ENCODE measurements at places on chromosomes 6 and 20.

GRCh38 chr20:60304931-60305330 is 346.7 kb downstream of the CDH26 start:
- DNase-seq = no peak

DNA sequence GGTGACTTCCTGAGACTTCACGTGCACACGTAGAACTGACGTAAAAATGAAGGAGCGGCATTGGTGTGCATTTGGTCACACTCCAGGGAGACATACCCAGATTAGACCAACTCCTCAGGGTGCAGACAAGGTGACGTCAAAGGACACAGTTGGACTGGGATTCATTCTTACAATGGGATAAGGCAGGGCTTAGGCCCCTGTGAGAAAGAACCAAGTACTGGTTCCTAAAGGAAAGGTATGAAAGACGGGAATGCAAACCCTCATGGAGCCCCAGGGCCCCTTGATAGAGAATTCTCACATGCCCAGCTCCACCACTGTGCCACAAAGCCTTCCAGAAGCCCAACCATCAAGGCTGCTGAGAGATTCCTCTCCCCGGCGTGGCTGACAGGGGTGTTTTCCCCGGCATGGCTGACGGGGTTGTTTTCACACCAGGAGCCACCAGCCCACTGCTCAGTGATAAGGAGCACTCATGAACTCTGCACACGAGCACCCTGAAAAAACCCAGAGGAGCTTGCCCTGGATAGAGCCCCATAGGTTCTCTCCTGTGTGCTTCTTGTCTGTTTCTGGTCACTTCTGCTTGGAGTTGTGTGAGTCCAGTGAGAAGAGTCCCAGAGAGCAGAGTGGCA is 90.1 kb downstream of the CAP2 start:
- DNase-seq = no peak

- no peak for DNase-seq
Measured at GRCh38 chr6:135673501-135674309, 176.2 kb upstream of the AHI1 start.

- no peak for DNase-seq
Measured at GRCh38 chr6:5850848-5851255, 155.9 kb downstream of the NRN1 start.

DNA sequence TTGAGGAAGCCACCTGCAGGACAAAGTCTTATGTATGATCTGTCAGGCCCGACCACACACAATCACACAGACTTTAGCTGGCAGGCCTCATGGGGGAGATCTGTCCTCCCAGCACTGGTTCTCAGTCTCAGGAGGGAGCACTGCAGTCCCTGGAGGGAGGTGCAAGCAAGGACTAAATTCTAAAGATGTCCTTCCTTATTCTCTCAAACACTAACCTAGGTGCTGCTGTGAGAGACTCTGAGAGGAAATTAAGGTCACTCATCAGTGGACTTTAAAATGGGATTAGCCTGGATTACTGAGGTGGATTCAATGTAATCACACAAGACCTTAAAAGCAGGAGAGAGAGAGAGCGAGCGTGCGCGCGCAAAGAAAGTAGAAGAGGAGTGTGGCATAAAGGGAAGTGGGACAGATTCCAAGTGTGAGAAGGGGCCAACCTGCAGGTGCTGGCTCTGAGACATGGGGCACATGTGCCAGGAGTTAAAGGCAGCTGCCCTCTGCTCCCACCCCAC is 14.3 kb downstream of the GLO1 start:
- DNase-seq = no peak

GRCh38 chr6:107460083-107460631 is 793 bp upstream of the PDSS2 start:
- no peak for DNase-seq

DNA sequence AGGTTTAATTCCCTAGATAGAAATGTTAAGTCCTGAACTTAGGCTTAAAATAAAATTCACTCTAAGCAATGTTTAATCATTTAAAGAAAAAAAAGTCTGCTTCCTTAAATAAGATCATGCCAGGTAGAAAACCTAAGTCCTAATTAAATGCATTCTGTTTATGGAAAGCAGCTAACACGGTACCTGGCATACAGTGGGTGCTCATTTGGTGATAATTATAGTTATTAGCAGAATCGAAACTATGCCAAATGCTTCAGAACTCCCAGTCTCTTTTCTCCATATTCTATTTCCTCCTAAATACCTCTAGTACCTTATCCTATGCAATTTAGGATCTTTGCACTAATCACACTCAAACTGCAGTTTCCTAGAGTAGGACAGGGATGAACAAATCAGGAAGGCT is 331.8 kb downstream of the EPHA7 start:
- DNase-seq = no peak

- DNase-seq = no peak
Measured at GRCh38 chr6:149940672-149940982, 1.2 kb upstream of the ULBP2 start.

DNA sequence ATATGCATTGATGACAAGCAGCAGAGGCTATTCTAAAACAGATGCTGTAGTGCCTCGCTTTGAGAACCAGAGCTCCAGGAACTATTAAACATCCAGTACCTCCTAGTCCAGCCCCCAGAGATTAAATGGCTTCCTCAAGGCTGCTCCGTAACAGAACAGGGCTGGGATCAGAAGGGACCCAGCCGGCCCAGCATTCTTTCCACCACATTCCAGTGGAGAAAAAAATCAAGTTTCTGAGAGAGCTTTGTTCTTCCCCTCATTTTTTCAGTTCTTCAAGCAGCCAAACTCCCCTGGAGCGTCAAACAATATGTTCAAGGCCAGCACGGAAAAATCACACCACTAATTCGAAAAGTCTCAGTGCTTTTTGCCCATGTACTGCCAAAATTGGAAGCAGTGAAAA is 5.8 kb upstream of the STMND1 start:
- no peak for DNase-seq

DNA sequence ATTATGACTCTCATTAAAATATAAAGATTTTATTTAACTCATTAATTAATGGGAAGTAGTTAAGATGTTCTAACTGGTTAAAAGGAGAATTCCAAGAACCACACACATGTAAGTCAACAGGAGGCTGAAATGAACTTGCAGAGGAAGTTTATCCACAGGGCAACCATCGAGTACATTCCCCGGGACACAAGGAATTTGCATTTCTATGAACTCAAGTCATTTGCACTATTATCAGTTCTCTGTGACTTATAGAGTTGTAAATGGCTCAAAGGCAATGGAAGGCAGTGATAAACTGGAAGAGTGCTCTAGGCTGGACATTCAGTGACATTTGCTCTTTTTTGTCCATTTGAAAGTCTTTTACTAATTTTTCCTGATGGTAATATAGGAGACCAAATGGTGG is 97.4 kb downstream of the SNX5 start:
- DNase-seq = no peak

DNA sequence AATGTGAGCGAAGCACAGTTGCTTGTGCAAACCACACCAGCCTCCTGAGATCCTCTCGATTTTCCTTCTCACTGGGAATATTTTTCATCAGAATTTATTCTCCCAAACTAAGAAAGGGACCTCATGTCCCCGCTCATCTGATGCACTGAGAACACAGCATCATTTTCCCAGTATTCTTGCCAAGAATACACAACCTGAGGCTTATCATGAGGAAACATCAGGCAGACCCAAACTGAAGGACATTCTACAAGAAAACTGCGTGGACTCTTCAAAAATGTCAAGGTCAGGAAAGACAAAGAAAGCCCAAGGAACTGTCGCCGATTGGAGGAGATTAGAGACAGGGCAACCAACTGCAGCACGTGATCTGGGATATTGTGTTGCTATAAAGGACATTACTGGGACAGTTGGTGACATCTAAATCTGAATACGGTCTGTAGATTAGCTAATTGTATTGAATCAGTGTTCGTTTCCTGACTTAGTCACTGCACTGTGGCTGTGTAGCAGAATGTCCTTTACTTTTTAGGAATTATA is 72.3 kb downstream of the SNX5 start:
- DNase-seq = no peak

DNA sequence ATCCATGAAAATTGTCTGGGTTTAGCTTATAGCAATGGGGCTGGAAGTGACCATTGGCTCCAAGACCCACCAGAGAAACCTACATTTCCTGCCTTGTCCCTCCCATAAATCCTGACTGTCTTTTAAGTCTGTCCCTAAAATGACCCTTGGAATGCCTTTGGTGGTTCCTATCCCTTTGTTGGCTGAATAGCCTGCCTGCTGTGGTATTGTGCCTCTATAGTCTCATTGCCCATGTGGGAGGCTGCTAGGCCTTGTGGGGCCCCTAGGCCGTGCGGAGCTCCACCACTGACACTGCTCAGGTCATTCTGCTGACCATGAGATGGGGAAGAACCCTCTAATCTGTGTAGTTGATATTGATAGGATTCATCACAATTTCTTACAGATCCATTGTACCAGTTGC is 43.3 kb downstream of the SCP2D1 start:
- DNase-seq = no peak

DNA sequence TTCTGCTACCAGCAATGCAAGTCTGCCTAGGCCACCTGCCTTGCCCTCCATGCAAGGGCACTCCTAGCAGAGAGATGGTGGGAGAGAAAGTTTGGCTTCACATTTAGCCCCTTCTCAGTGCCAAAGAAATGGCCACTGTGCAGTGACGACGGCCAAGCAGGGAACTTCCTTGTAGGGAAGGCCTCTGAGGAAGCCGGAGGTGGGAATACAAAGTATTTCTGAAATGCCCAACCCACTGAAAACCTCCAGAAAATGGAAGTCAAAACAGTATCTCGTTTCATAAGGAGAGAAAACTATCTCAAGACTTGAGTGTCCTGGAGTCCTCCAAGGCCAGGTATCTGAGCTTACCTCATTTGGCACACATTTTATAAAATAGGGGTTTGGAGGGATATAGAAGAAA is 42.7 kb downstream of the JAG1 start:
- DNase-seq = no peak

DNA sequence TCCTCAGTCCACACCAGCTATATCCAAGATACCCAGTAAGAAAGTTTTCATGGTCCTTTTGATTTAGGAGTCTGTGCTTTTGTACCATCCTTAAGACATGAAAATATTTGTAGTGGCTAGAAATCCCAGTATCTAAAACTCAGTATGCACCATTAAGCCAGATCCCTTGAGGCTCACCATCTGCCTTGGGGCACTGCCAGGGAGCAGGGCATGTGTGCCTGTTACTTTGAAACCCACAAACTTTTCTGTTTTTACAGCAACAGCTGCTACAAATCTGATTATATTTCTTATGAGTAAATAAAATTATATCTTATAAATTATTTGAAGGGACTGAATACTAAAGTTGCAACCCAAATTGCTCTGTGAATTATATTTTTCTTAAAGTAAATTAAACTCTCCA is 290.5 kb upstream of the MANEA start:
- DNase-seq = peak; percentile 43

GRCh38 chr6:142210606-142211005 is 63.5 kb downstream of the VTA1 start:
- DNase-seq = no peak

- DNase-seq = no peak
Measured at GRCh38 chr6:104218116-104218515, 641.6 kb downstream of the HACE1 start.

DNA sequence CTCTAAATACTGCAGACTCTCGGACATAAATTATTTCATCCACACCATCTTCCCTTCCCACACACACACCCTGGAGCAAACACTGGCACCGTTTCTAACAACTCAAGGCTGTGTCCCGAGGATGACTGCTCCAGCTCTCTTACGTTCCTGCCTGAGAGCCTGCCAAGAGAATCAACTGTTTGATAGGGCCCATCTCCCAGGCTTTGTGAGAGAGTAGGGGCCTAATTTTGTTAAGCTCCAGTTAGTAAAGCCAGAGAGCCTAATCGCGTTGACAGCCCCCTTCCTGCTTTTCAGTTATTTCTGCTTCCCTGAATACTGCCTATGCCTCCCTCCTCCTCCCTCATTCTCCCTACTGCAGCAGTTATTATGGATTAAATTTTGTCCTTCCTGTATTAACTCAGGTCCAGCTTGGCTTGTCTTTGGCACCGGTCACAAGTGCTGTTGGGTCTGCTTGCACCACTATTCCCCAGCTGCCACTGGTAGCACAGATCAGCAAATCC is 118.1 kb upstream of the TMEM181 start:
- DNase-seq = no peak

- no peak for DNase-seq
Measured at GRCh38 chr6:19805129-19805481, 32.1 kb upstream of the ID4 start.

- DNase-seq = peak; percentile 27
Measured at GRCh38 chr20:22805219-22805618, 220.8 kb upstream of the FOXA2 start.

GRCh38 chr20:731891-732560 is 36.3 kb downstream of the SLC52A3 start:
- DNase-seq = no peak

DNA sequence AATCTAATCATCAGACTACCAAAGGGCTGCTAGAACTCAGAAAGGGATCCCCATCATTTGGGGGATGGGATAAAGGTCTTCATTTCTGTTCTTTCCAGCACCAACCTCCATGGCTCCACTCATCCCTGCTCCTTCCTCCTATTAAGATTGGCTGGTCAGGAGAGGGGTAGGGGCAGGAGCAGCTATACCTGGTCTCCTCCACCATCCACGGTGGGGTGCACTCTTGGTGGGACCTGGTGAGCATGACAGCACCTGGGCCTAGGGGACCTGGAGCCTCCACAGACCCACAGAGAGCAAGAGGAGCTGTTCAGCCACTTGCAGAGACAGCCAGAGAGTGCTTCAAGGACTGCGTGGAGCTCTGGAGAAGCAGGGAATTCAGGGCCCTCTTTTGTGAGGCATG is 6.1 kb upstream of the ULBP2 start:
- DNase-seq = no peak

GRCh38 chr6:107665382-107665781 is 158.7 kb downstream of the SCML4 start:
- peak; percentile 62 for DNase-seq

DNA sequence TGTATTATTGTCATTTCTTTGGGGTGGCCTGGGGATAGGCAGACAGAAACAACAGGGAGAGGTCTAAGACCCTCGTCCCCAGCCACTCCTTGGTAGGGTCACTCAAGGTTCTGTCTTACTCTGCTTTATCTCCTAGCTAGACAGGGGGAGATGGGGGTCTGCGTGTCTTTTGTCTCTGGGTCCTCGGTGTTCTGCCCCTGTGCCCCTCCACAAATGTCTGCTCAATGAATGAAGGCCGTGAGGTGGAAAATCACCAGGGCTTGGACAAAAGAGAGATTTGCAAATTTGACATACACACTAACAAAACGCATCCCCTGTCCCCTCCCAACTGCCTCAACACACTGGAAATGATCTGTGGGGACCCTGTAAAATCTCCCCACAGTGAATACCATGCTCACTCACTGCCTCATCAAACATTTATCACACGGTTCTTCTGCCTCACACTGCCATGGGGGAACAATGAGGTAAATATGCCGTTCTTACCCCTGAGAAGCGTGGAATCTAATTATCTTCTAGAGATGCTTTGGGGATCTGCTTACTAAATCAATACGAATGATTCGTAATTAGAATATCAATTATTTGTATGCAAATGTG is 13.2 kb upstream of the VAPB start:
- no peak for DNase-seq

GRCh38 chr6:43713643-43714310 is 26.2 kb upstream of the MRPS18A start:
- no peak for DNase-seq

GRCh38 chr20:38759106-38759505 is 10.8 kb downstream of the ACTR5 start:
- DNase-seq = no peak

GRCh38 chr20:50438986-50439407 is 71.2 kb upstream of the PTPN1 start:
- no peak for DNase-seq

GRCh38 chr6:140744659-140745320 is 1370.3 kb upstream of the CITED2 start:
- no peak for DNase-seq
